ENCODE measurements at places on chromosomes 11 and 22.

DNA sequence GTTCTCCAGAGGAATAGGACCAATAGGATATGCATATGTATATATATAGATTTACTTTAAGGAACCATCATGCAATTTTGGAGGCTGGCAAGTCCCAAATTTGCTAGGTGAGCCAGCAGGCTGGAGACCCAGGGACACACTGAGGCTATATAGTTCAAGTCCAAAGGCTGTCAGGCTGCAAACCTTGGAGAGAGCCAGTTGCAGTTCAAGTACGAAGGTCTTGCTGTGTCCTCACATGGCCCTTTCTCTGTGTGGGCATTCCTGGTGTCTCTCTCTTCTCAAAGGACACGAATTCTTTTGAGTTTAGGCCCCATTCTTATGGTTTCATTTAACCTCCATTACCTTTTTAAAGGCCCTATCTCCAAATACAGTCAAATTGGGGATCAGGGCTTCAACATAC is 134.4 kb upstream of the SORL1-AS1 start:
- DNase-seq = no peak

DNA sequence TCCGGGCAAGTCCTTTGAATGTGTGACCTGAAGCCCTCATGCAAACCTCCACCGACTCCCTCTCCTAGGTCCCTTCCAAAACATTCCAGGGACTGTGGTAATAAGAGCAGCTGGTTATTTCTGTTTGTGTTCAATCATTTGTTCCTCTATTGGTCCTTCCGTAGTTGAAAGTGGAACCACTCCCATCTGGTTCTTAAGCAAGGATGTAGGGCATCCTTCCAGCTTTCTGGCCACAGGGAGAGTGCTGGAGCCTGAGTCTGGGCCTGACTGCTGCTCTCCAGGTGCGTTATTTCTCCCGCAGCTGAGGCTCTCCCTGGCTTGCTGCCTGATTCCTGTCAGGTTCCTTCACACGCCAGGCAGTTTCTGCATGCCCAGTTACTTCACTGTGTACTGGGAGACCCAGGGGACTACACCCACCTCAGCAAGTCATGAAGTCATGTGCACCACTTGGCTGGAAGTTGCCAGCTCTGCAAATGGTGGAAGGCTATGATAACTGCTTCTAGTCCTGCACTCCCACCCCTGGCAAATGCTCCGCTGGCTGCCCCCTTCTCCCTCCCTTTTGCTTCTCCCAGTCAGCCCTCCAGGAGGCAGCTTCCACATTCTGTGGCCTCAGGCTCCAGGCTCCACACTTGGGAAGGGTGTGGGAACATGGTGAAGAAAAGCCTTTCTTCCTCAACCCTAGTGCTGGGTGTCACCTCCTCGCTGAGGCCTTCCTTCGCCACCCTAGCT is 4.0 kb upstream of the ALX4 start:
- no peak for DNase-seq

GRCh38 chr11:105022527-105022926 is 441 bp downstream of the CASP5 start:
- no peak for DNase-seq

DNA sequence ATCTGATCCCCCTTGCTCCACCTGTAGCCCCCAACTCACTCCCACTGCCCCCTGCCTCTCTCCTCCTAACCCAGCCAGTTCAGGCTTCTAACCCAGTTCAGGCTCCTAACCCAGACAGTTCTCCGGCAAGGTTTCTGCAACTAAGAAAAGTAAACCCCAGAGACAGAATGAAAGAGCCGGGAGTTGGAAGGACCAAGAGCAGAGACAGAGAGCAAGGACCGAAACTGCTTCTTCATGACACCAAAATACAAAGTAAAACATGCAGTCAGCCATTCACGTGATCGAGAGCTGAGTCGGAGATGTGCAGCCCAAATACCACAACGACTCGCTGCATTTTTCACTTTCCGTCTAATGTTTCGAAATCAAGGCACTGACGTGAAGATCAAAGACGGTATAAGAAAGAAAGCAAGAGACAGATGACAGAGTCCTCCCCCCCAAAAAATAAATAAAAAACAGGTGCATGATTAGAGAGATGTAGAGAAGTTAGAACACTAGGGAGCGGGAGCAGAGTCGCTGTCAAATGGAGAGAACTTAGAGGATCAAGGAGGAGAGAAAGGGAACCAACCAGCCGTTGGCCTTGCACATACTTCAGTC is 884 bp downstream of the IL10RA start:
- DNase-seq = no peak

- no peak for DNase-seq
Measured at GRCh38 chr11:2804701-2805387, 80.7 kb downstream of the CDKN1C start.

- no peak for DNase-seq
Measured at GRCh38 chr22:17106785-17107546, 14.2 kb downstream of the TMEM121B start.

GRCh38 chr11:72821920-72822799 is 7.9 kb downstream of the ATG16L2 start:
- no peak for DNase-seq

- no peak for DNase-seq
Measured at GRCh38 chr11:17159441-17159840, 48.3 kb downstream of the PIK3C2A start.

GRCh38 chr11:67410369-67410831 is 5.1 kb upstream of the CARNS1 start:
- DNase-seq = no peak

- DNase-seq = no peak
Measured at GRCh38 chr11:57764566-57764965, 3.0 kb downstream of the CTNND1 start.

DNA sequence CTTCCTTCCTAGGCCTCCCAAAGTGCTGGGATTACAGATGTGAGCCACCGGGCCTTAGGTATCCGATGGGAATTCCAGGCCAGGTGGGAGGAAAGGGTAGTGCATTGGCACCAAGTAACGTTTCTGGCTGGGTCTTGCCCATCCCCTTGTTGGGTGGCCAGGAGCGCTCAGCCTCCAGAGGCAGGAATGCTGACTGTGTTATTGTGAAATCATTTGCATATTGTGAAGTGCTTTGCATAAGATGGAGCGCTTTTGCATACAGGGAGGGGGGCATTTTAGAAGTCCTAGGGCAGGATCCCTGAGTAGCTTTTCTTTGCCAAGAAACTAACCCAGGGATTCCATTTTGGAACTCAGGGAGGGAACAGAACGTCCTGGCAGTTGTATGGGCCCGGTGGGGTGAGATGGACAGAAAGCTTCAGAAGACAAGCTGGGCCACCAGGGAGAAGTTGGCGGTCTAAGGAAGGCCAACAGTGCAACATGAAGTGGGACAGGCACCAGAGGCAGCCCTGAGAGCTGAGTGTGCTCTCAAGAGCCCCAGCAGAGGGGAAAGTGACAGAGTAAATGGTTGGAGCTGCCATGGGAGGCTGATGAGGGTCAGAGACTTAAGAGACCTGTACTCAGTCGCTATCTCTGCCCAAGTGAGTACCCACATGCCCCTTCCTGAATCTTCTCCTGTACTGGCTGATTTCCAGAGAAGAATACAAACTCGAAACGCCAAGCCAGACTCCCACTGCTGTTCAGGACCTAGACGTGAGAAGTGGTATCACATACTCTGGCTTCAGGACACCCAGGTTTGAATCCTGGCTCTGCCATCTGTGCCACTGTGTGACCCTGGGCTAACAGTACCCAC is 1.3 kb upstream of the SLC39A13 start:
- DNase-seq = no peak

- no peak for DNase-seq
Measured at GRCh38 chr22:40055143-40055883, 60.6 kb downstream of the FAM83F start.

DNA sequence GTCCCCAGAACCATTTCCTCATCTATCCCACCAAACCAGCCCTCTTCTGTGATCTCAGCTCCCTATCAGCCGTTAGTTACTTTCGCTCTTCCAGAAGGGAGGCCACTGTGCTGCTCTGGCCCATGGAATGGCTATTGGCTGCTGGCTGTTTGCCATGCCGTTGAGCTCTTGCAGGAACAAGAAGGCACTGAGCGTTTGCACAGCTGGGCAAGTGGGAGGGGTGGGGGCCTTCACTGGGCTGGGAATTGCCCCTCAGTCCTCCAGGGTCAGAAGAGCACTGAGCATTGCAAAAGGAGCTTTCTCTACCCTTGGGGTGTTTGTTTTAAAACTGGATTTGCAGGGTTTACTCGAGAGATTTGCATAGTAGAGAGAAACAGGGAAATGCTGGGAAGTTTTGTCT is 129.0 kb upstream of the PARVA start:
- no peak for DNase-seq

GRCh38 chr22:19504900-19505734 is 19.1 kb downstream of the CLDN5 start:
- no peak for DNase-seq

- no peak for DNase-seq
Measured at GRCh38 chr11:7889985-7890384, 41.1 kb downstream of the OR10A6 start.

DNA sequence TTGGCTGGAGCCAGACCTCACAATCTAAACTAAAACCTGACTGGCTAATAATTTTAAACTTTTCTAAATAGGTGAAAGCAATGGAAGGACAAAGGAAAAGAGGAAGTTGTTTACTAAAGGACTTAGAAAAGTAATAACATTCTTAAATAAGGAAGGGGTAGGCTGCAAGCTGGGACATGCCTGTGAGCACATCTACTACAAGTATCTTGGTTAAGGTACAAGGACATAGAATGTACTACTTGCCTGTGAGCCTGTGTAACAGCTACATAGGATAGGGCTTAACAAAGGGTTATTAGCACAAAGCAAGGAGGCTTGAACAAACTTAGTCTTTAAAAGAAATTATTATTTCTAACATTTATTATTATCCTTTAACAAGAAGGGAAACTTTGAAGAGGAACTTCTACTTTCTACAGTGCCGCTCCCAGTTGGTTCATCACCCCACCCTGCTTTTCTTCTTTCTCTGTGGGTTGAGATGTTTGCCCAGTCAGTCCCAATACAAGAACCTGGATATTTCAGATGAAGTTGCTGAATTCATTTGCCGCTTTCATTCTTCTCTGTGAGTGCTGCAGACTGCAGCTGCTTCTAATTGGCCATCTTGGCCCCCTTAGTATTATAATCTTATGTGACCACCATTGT is 87.5 kb downstream of the PRMT3 start:
- DNase-seq = no peak

- DNase-seq = no peak
Measured at GRCh38 chr11:131486100-131486499, 115.7 kb downstream of the NTM start.

DNA sequence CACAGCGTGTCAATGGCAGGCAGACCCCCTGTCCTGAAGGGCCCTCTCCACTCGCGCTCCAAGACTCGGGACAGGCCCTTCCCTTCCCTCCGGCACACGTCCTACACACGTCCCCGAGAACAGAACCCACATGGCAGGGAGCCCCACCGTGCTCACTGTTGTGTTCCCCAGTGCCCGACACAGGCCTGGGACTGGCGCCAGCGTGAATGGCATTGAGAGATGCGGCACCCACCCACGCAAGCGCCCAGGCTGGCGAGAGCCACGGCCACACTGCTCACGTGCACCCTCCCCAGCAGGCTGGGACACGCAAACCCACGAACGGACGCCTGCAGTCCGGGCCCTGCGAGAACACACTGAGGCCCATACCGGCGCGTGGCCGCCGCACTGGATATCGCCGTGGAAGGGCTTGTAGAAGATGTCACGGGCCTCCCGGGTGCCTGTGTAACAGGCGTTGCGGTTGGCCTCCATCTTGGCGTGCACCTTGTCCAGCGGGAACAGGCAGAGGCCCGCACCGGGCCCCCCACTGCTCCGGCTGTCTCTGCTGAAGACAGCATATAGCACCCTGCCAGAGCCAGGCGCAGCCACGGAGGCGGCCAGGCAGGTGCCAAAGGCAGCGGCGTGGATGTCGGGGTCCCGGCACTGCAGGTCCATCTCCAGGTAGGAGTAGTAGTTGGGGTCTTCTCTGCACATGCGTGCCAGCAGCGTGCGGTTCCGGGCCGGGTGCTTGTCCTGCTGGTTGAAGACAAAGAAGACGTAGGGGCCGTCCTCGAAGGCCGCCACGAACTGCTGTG is 18.1 kb downstream of the PLXNB2 start:
- no peak for DNase-seq

DNA sequence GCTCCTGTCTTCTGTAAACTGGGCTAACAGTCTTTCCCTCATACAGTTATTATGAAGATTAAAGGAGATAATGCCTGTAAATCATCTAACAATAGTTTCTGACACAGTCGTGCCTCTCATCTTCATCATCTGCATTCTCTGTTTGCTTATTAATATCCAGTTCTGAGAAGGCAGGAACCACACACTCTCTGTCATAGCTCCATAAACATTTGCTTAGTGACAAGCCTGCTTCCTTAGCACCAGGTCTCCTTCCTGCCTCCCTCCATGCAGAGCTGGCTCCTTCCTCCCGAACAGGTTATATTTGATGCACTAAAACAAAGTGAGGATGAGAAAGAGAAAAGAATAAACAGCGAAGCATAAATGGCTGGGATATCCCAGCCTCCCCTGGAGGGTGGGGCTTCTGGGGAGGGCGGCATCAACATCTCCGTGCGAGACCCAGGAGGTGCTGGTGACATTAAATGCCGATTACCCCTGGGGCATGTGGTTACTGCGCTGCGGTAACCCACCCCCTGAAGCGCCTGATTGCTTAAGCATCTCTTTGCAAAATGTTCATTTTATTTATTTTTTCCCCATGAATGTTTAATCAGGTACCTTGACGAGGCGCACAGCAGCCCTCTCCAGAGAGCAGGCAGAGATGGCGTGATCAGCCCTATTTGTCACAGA is 404.9 kb downstream of the NXPE2 start:
- DNase-seq = no peak

GRCh38 chr11:16876053-16876752 is 137.8 kb downstream of the C11orf58 start:
- no peak for DNase-seq

Measured in iPS DF 19.7 (cell line).